ENCODE measurements at places on chromosomes 16 and 17.

- DNase-seq = no peak
Observed at GRCh38 chr17:72033334-72033733, 87.5 kb upstream of the SOX9 start.

DNA sequence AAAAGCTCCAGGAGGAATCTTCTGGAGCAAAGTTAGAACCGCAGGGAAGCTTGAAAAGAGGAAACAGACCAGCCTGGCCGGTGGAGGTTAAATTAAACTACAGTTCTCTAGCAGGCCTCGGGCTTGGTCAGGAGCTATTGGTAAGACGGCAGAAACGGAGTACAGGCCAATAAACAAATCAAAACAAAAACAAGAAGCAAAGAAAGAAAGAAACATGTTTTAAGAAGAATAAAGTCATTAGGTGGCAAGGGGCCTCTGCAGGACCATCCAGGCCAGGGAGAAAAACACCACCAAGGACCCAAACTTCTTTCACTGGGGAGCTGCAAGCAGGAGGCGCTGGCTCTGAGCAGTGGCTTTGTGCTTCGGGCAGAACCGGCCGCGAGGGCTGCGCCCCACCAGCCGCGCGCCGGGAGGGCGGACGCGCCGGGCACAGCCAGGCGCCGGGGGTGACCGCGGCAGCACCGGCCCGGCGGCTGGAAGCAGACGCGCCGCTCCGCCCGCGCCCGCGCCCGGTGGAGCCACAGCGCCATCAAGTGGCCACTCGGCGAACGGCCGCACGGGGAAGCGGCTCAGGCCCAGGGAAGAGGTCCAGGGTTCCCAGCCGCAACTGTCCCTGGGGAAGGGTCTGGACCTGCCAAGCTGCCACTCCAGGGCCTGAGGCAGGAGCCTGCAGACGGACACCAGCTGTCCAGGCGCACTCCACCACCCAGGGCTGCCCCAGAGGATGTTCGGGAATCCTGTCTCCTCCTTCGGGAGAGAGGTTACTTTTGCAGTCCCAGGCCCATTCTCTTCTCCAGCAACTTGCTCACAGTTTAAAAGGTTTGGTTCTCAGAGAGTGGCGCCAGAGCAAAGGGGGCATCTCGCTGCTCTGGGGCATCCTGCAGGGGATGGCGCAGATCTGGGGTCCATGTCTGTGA lies 419.4 kb downstream of the SOX9 start:
- DNase-seq = no peak

- DNase-seq = no peak
Observed at GRCh38 chr16:3431779-3432219, 11.5 kb downstream of the ZNF597 start.

GRCh38 chr17:79752175-79752574 lies 21.4 kb downstream of the ENPP7 start:
- no peak for DNase-seq

- peak; percentile 6 for DNase-seq
Observed at GRCh38 chr16:74186561-74186971, 110.0 kb upstream of the PSMD7 start.

- DNase-seq = no peak
Observed at GRCh38 chr16:426115-426905, 861 bp downstream of the RAB11FIP3 start.

DNA sequence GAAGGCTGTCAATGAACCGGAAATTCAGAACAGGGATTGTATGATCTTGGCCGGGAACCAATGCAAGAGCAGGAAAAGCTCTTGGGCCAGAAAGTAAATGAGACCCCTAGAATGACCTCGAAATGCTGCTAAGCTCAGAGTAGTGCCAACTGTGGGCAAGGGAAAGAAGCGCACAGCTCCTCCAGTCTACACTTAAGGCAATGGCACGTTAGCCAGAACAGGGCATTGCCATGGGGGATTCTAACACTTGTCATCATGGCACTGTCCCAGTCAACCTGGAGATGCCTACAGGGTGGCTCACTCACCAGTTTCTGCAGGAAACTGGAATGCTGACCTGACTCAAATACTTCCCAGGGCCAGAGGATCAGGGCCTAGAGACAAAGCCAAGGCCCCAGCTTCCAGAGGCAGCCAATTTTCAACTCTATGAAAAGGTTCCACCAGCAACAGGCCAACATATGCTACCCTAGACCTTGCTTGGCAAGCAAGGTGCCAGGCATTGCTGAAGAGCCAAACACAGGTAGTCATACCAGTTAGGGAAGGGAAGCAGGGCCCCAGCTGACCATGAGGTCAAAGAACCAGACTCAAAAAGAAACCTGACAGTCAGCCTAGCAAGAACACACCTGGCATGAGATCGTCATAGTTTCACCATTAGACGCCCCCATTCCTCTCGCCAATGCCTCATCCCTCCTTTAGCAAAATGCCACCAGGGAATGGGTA lies 34.9 kb downstream of the ARHGAP17 start:
- DNase-seq = no peak

DNA sequence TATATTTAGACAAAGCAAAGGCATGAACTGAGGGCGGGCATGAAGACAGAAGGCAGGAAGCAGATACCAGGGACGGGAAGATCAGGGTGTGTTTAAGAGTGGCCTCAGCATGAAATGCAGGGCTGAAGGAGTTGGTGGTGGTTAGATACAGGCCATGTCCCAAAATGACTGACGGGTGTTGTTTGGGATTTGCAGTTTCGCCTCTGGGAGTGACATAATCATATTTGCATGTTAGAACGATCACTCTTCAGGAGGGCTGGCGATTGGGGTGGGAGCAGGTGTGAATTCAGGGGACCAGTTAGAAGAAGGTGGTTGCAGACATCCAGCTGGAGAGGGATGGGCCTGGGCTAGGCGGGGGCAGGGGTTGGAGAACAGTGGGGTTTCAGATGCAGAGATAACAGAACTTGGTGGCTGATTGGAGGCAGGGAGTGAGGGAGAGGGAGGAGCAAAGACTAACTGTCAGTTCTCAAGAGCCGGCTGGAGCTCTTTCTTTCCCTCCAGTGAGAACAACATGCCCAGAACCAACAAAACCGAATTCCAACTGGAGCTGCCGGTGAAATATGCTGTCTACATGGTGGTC lies 27.2 kb upstream of the ITGAX start:
- no peak for DNase-seq

DNA sequence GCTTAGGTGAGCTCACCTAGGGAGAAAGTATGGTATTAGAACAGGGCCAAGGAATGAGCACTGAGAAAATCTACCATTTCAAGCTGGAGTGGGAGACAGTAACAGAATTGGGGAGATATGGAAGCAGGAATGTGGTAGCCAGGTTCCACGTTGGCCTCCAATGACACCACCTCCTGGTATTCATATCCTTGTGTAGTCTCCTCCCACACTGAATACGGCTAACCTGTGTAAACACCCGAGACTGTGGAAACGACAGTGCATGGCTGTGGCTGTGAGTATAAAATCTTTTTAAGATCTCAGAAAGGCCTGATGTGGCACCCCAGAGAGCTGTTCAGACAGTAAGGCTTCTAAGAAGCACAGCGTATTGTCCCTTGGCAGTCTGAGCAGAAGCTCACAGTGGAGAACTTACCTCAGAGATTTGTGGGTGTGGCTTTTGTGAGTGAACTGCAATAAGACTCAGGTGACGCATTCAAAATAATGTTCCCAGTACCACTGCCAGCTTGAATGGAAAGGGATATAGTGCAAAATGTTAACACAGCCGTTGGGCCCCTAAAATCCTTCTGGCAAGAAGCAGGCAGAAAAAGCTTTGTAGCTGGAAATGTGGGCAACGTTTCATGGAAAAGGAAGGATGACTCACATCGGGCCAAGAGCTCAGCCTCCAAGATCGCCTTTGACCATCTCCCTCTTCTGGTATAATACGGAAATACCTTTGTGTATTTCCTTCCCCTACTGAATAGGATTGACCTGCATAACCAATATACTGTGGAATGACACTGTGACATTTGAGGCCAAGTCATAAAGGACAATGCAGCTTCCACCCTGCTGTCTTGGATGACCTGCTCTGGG lies 14.4 kb downstream of the SDR42E1 start:
- DNase-seq = no peak

- no peak for DNase-seq
Observed at GRCh38 chr17:77807746-77808441, 150.6 kb upstream of the TNRC6C start.

GRCh38 chr17:79993390-79994227 lies 42.1 kb downstream of the TBC1D16 start:
- DNase-seq = peak; percentile 84

- DNase-seq = no peak
Observed at GRCh38 chr17:74431568-74432423, at the start of gene GPRC5C. GPRC5C (plus strand) TSS chr17:74432088; CDS start chr17:74439777, 7,689 bp downstream.

DNA sequence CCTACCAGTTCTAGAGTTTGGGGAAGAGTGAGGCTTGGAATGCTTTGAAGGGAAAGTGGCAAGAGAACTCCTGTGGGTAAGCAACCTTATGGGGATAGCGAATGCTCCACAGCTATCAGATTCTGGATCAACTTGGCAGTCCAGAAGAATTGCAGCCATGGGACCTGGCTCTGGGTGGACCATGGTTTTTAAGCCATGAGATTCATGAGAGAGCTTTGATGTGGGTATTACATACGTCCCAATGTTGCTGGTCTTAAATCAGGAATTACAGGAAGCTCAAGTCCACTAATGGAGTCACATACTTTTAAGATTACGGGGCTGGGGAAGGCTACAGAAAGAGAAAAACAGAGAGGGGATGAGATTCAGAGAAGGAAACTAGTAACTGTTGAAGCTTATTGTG lies 142.5 kb upstream of the ELAC2 start:
- DNase-seq = no peak

DNA sequence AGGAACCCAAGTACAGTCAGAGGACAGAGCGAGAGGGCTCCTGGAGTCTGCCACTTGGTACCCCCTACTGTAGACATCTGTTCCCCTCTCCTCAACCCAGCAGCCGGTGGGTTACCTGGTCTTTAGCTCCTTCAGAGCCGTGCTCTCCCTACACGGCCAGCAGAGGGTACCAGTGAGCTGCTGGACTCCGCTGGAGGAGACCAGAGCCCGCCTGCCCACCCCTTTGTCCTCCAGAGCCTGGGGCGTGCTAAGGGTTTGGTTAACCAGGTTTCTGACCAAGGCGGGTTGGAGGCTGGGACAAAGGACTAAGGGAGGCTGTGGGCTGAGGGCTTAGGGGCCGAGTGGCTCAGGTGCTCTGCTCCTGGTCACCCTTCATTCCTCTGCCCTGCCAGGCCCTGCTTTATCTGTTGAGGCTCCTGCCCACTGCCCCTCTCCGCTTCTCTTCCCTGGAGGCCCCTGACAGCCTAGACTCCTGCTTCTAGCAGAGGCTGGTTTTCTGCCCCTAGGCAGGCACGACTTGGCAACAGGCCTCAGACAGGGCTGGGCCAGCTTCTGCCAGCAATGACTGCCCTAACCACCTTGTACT lies 2.7 kb upstream of the HSD11B2 start:
- DNase-seq = no peak

DNA sequence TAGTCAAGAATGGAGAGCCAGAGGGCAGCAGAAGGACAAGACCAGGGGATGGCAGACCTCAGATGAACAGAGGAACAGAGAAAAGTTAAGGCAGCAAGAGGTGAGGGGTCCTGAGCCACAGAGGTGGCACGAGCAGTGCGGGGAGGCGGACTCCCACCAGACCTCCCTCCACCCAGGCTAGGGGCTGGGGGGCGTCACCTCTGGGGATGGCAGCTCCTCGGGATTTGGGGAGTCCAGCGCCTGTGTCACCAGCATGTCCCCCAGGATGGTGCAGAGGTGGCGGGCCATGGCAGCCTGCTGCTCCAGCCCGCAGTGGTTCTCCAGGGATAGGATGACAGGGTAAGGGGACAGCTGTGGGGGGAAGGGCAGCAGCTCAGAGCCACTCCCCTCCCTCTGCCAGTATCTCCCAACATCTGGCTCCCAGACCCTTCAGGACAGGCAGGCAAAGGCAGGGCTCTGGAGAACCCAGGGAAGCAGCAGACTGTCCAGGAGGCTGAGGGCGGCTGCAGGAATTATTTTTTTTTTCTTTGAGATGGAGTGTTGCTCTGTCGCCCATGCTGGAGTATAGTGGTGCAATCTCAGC lies 15.8 kb downstream of the PLCD3 start:
- DNase-seq = no peak

GRCh38 chr16:85573696-85574641 lies 39.2 kb upstream of the GSE1 start:
- no peak for DNase-seq

- peak; percentile 77 for DNase-seq
Observed at GRCh38 chr16:51556694-51557340, 405.7 kb upstream of the SALL1 start.

GRCh38 chr17:57895382-57896060 lies 45.7 kb upstream of the MRPS23 start:
- DNase-seq = no peak

- DNase-seq = no peak
Observed at GRCh38 chr17:64611369-64611768, 50.7 kb downstream of the SMURF2 start.

DNA sequence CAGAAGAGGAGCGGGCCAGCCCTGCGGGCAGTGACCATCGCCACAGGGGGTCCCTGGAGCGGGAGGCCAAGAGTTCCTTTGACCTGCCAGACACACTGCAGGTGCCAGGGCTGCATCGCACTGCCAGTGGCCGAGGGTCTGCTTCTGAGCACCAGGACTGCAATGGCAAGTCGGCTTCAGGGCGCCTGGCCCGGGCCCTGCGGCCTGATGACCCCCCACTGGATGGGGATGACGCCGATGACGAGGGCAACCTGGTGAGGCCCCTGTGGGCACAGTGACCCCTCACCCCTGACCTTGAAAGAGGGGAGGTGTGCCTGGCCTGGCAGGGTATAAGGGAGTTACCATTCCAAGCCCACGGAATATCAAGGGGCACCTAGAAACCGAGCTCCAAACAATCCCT lies 35.1 kb upstream of the ABCC3 start:
- no peak for DNase-seq

GRCh38 chr16:87431926-87432325 lies 39.8 kb downstream of the MAP1LC3B start:
- peak; percentile 67 for DNase-seq

GRCh38 chr17:42817866-42818265 lies 6.2 kb downstream of the BECN1 start:
- no peak for DNase-seq

- DNase-seq = no peak
Observed at GRCh38 chr16:78395035-78395434, 295.6 kb downstream of the WWOX start.

GRCh38 chr17:4901108-4901647 lies 1.7 kb downstream of the CHRNE start:
- DNase-seq = no peak

Measured in AG04450 (cell line).